ENCODE measurements at places on chromosomes 3 and 15. TPM values are rescaled to one million over a fixed set of nuclear protein-coding genes. Genes with fewer than 3 reads are reported as not detected.
A peak's percentile ranks its signal among the peaks of the same experiment; 100 is the strongest.

The EPHA6 gene
- total RNA-seq = not detected

The PLIN1 gene
- not detected for total RNA-seq

The PDZRN3 gene
- total RNA-seq = not detected

The ZNF385D gene
- not detected for total RNA-seq

GRCh38 chr15:27235161-27235560 is 264.2 kb downstream of the GABRG3 start:
- no peaks in the 10 kb centered on the region for H3K4me1 ChIP-seq
- H3K4me3 ChIP-seq = no peak overlapping the region
- H3K27me3 ChIP-seq = no peaks in the 10 kb centered on the region
- no peaks in the 10 kb centered on the region for H3K36me3 ChIP-seq
- DNase-seq = no peak

DNA sequence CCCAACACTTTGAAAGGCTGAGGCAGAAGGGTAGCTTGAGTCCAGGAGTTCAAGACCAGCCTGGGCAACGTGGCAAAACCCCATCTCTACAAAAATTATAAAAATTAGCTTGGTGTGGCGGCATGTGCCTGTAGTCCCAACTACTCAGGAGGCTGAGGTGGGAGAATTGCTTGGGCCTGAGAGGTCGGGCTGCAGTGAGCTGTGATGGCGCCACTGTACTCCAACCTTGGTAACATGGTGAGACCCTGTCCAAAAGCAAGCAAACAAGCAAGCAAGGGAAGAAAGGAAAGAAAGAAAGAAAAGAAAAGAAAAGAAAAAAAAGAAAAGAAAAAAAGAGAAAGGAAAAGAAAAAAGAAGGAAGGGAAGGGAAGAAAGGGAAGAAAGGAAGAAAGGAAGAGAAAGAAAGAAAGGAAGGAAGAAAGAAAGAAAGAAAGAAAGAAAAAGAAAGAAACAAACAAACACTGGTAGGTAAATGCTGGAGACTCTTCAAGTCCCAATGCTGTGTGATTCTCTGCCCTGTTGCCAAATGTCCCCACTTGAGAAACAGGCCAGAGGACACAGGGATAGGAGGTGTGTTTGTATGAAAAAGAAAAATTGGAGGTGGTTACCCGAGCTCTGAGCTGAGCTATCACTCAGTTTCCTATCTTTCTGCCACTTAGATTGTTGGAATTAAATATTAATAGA is 121.1 kb downstream of the RAB11A start:
- H3K4me1 ChIP-seq = no peaks in the 10 kb centered on the region
- H3K27me3 ChIP-seq = peaks cover 44% of the 10 kb centered on the region
- H3K4me3 ChIP-seq = no peak overlapping the region
- no peaks in the 10 kb centered on the region for H3K36me3 ChIP-seq
- no peak for DNase-seq

DNA sequence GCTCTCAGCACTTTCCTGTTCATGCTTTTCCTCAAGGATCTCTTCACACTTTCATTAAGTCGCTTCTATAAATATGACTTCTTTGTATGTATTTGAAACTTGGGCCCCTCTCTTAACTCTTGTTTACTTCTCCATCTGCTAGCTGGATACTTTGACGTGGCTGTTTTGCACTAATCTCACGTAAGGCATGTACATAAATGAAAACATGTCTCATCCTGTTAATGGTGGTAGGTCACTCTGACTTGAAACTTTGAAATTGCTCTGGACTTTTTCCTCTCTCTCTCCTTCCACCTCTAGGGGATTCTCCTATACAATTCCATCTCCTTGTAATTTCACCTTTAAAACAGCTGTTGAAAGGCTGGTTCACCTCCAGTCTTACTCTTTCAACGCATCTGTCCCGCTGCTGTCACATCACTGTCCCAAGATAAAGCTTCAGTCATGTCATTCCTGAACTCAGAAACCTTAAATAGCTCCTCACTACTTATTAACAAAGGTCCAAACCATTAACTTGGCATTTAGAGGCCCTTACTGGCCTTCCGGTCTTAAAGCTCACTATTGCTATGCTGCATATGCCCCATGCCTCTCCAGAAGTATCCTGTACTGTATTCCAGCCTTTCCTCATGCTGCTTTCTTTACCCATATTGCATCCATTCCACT is 1.2 kb downstream of the BLOC1S6 start:
- H3K4me1 ChIP-seq = peaks cover 31% of the 10 kb centered on the region
- no peaks in the 10 kb centered on the region for H3K27me3 ChIP-seq
- H3K4me3 ChIP-seq = peak overlapping the region; percentile 99
- peaks cover 10% of the 10 kb centered on the region for H3K36me3 ChIP-seq

GRCh38 chr3:25576831-25577454 is 87.8 kb downstream of the TOP2B start:
- H3K4me1 ChIP-seq = no peaks in the 10 kb centered on the region
- H3K36me3 ChIP-seq = no peaks in the 10 kb centered on the region
- H3K27me3 ChIP-seq = peaks cover 1% of the 10 kb centered on the region
- no peak overlapping the region for H3K27ac ChIP-seq
- H3K4me3 ChIP-seq = no peak overlapping the region
- no peak for DNase-seq

GRCh38 chr3:138124706-138125355 is 7.4 kb downstream of the A4GNT start:
- H3K36me3 ChIP-seq = no peaks in the 10 kb centered on the region
- H3K27ac ChIP-seq = no peak overlapping the region
- no peaks in the 10 kb centered on the region for H3K4me1 ChIP-seq
- H3K4me3 ChIP-seq = no peak overlapping the region
- DNase-seq = no peak

- no peak overlapping the region for H3K27ac ChIP-seq
- H3K36me3 ChIP-seq = peaks cover 71% of the 10 kb centered on the region
- no peaks in the 10 kb centered on the region for H3K27me3 ChIP-seq
- peaks cover 19% of the 10 kb centered on the region for H3K4me1 ChIP-seq
These were observed 46.8 kb downstream of the ST6GAL1 start for GRCh38 chr3:186976837-186977750.

GRCh38 chr15:56919609-56920366 is 1.3 kb downstream of the TCF12 start:
- H3K4me3 ChIP-seq = peak overlapping the region; percentile 95
- no peak for DNase-seq
- peaks cover 32% of the 10 kb centered on the region for H3K4me1 ChIP-seq
- H3K36me3 ChIP-seq = peaks cover 34% of the 10 kb centered on the region
- H3K27me3 ChIP-seq = no peaks in the 10 kb centered on the region
- peak overlapping the region; percentile 89 for H3K27ac ChIP-seq

GRCh38 chr15:98421419-98422129 is 226.8 kb upstream of the IGF1R start:
- H3K4me1 ChIP-seq = peaks cover 7% of the 10 kb centered on the region
- peak overlapping the region; percentile 35 for H3K4me3 ChIP-seq
- peaks cover 27% of the 10 kb centered on the region for H3K27me3 ChIP-seq
- H3K36me3 ChIP-seq = no peaks in the 10 kb centered on the region
- H3K27ac ChIP-seq = no peak overlapping the region

DNA sequence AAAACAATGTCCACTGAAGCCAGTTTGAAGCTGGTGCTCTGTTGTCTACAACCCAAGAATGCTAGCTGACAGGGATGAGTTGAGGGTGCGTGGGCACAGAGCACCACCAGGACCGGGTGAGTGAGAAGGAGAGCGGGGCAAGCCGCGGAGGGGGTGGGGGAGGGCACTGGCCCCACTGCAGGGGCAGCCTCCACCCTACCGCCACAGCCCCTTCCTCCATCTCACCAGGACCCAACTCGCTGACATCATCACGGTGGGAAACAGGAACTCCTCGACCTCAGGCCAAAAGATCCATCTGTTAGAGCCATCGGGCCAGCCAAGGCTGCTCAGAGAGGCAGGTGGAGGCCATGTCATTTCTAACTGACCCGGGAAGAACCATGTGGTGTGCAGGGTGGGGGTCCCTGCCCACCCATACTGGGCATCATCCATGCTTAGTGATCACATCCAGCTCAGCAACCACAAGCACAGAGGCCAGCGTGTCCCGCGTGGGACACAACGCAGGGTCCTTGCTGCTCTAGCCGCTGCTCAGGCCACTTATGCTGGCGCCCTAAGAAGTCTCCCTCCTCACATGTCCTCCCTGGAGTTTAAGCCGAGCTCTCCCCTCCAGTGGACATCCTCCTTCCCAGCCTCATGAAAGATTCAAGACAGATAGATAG is 57.6 kb upstream of the GATA2 start:
- no peaks in the 10 kb centered on the region for H3K36me3 ChIP-seq
- H3K27me3 ChIP-seq = peaks cover 37% of the 10 kb centered on the region
- H3K4me3 ChIP-seq = no peak overlapping the region

GRCh38 chr3:52052831-52053306 is 3.5 kb downstream of the DUSP7 start:
- DNase-seq = peak; percentile 89
- H3K4me3 ChIP-seq = peak overlapping the region; percentile 91
- no peaks in the 10 kb centered on the region for H3K27me3 ChIP-seq
- peaks cover 47% of the 10 kb centered on the region for H3K4me1 ChIP-seq
- peak overlapping the region; percentile 93 for H3K27ac ChIP-seq

DNA sequence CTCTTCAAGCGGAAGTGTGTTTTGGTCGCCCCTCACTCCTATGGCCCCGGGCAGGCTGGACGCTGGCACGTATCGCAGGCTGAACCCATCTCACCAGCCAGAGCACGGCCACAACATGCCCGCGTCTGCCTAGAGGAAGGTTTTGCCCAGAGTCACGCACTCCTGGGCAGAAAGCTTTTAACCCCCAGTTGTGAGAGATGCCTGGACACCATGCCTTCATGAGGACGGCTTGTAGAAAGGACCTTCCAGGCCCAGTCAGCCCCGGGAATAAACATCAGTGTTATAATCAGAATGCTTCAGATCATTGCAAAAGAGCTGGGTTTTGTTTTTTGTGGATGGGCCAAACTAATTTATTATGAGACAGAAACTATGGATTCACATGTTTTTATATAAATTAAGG is 16.5 kb downstream of the CYFIP1 start:
- H3K4me1 ChIP-seq = peaks cover 4% of the 10 kb centered on the region
- no peaks in the 10 kb centered on the region for H3K27me3 ChIP-seq
- no peak overlapping the region for H3K4me3 ChIP-seq
- no peak overlapping the region for H3K27ac ChIP-seq
